ENCODE measurements at places on chromosomes 5 and 9. TPM values are rescaled to one million over a fixed set of nuclear protein-coding genes. Genes with fewer than 3 reads are reported as not detected.

Gene NTNG2
- total RNA-seq = 0.03 TPM

Gene CYFIP2
- total RNA-seq = 1.2 TPM

Gene PRR7
- 3.0 TPM for total RNA-seq

Gene GRIA1
- total RNA-seq = 0.42 TPM

Gene LCNL1
- not detected for total RNA-seq

Gene SMIM33
- not detected for total RNA-seq

Gene ACTBL2
- total RNA-seq = 0.04 TPM

Gene GPR151
- total RNA-seq = not detected

Gene GABRB2
- not detected for total RNA-seq

Gene TCF7
- 0.88 TPM for total RNA-seq

Gene SH3TC2
- total RNA-seq = 12.3 TPM

Gene SCGB3A2
- not detected for total RNA-seq

Gene F2RL1
- total RNA-seq = 77.5 TPM

Gene EDIL3
- total RNA-seq = 0.04 TPM

Gene ZMYND19
- 56.1 TPM for total RNA-seq

Gene COL27A1
- 13.4 TPM for total RNA-seq

Gene ROPN1L
- 0.18 TPM for total RNA-seq

Gene RXRA
- total RNA-seq = 24.1 TPM

Gene PCDHB11
- total RNA-seq = not detected

Gene NR2F1-AS1
- not detected for total RNA-seq

Gene TBCA
- total RNA-seq = 201 TPM

Gene CMBL
- 17.8 TPM for total RNA-seq

Gene LRRC70
- 0.39 TPM for total RNA-seq

Gene PRRC1
- total RNA-seq = 55.1 TPM

Gene FBP1
- not detected for total RNA-seq

Gene FAM221B
- total RNA-seq = not detected

Gene SEC61B
- total RNA-seq = 220 TPM

Gene PLAC8L1
- not detected for total RNA-seq

Gene RAB3C
- total RNA-seq = not detected

Gene PLPP7
- not detected for total RNA-seq

Gene GRIN1
- total RNA-seq = 0.17 TPM

Gene GALT
- total RNA-seq = 30.5 TPM

Gene ANKRD31
- total RNA-seq = 0.10 TPM

Gene KIF20A
- total RNA-seq = 60.7 TPM

Gene ANKRD18B
- 10.9 TPM for total RNA-seq

Gene MACROH2A1
- 264 TPM for total RNA-seq

Gene IFNA21
- total RNA-seq = not detected

Gene VLDLR
- 1.9 TPM for total RNA-seq

Gene HMMR
- 31.0 TPM for total RNA-seq

Gene TMEM252
- total RNA-seq = not detected

Gene FOXD4L5
- total RNA-seq = 0.07 TPM

Gene PDE6A
- total RNA-seq = not detected

Gene ZNF483
- 1.8 TPM for total RNA-seq

Gene SNX24
- 23.5 TPM for total RNA-seq

Gene CDC20B
- not detected for total RNA-seq

Gene CBY3
- total RNA-seq = not detected

Gene PCDHB14
- total RNA-seq = 0.07 TPM

Gene SOX30
- total RNA-seq = not detected

Gene RAB24
- total RNA-seq = 12.7 TPM

Gene TPPP
- 0.14 TPM for total RNA-seq

Gene CSF2
- total RNA-seq = 25.2 TPM

Gene TNIP1
- 133 TPM for total RNA-seq

Gene CYLC2
- not detected for total RNA-seq

Gene ORM2
- not detected for total RNA-seq

Gene FOXI1
- not detected for total RNA-seq

Gene SPINK13
- not detected for total RNA-seq

Gene MARVELD2
- 23.1 TPM for total RNA-seq
